ENCODE measurements at places on chromosomes 1 and 21. TPM values are rescaled to one million over a fixed set of nuclear protein-coding genes. Genes with fewer than 3 reads are reported as not detected.

DNA sequence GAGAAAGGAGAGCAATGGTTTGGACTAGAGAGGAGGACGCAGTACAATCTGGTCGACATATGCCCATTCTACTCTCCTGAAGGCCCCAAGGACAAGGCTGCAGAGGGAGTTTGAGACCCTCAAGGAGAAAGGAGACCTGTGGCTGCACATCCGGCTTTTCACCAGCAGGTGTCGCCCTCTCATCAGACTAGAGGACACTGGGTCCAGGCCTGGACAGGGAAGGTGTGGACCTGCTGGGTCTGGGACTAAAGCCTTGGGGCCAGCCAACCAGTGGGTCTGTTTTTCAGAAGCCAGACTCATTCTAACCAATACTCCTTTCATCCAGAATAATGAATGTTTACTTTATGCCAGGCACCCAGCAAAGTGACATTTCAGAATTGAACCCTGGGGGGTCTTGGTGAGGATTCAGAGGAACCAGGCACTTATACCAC is 5.0 kb downstream of the SRARP start:
- DNase-seq = peak; percentile 73

- no peak for DNase-seq
Observed at GRCh38 chr1:19792237-19793002, 7.3 kb downstream of the TMCO4 start.

GRCh38 chr1:30824736-30825429 is 67.3 kb upstream of the LAPTM5 start:
- no peak for DNase-seq

- no peak for DNase-seq
Observed at GRCh38 chr1:177053648-177054047, 110.9 kb downstream of the ASTN1 start.

- DNase-seq = no peak
Observed at GRCh38 chr1:39086865-39087409, 60.8 kb downstream of the NDUFS5 start.

DNA sequence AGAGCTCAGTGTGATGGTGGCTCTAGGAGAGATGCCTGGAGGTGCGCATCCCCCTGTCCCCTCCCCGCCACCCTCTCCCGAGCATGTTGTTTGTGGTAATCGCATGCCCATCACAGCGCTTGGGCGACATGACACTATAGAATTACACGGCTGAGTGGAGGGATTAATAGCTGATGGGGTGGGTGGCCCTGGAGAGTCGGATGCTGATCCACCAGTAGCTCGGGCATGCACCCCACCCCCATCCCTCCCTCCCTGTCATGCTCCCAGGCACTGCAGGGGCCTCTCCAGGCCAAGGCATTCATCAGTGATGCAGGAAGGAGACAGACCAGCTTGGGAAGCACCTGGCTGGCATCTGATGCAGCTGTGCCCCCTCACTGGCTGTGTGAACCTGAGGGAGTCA is 159.0 kb upstream of the IGSF21 start:
- DNase-seq = no peak

DNA sequence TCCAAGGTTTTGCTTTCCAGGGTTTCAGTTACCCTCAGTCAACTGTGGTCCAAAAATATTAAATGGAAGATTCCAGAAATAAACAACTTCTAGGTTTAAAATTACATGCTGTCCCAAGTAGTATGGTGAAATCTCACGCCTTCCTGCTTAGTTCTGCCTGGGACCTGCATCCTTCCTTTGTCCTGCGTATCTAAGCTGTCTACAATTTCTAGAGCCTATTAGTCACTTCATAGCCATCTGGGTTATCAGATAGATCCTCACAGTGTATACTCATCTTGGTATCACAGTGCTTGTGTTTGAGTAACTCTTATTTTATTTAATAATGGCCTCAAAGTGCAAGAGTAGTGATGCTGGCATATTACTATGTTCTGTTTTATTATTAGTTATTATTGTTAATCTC is 157.7 kb downstream of the ROR1 start:
- no peak for DNase-seq

GRCh38 chr1:165841582-165842017 is 14.2 kb downstream of the UCK2 start:
- no peak for DNase-seq

DNA sequence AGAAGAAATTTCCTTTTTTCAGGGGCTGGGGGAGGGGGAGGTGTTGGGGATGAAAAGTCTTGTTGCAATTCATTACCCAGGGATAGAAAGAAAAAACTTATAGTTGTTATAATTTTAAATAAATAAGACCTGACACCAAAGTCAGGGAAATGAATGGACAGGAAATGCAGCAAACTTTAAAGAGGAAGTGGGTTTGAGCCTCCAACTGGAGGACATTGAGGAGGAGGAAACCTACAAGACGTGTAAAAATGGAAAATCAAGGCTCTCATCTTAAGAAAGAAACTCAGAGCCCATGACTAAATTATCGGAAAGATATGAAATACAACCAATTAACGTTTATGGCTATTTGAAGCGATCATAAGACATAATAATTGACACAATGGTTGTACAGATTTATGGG is 54.4 kb downstream of the NIBAN1 start:
- DNase-seq = no peak

- DNase-seq = peak; percentile 83
Observed at GRCh38 chr21:26842300-26842699, 2.9 kb downstream of the ADAMTS1 start.

- DNase-seq = no peak
Observed at GRCh38 chr1:220880726-220881506, 1.7 kb downstream of the HLX start.

- DNase-seq = no peak
Observed at GRCh38 chr1:11908095-11908675, 18.0 kb downstream of the KIAA2013 start.

DNA sequence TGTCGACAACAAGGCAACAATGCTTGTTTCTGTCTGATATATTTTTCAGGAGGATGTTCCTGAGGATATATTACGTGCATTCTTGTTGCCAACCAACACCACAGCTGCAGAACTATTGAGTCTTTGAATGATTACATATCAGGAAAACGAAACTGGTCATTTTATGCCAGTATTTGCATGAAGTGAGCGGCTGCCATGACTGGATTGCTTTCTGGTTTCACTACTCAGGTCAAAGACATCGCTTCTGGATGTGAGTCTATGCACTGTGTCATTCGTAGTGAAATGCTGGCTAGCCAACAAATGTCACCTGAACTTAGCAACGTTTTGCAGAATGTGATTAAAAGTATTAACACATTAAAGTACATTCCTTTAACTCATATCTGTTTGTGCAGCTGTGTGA is 35.8 kb upstream of the OLFM3 start:
- DNase-seq = no peak

GRCh38 chr1:153945795-153946621 is 510 bp downstream of the DENND4B start:
- DNase-seq = peak; percentile 97

The RBM34 gene
- 52.3 TPM for total RNA-seq

The LMO4 gene
- total RNA-seq = 63.3 TPM

The ARHGEF19 gene
- total RNA-seq = 63.1 TPM

The GBP7 gene
- not detected for total RNA-seq

The LCA5L gene
- total RNA-seq = not detected

The UTS2 gene
- not detected for total RNA-seq

The LRRC71 gene
- not detected for total RNA-seq
